ENCODE measurements at places on chromosomes 1 and 21.

DNA sequence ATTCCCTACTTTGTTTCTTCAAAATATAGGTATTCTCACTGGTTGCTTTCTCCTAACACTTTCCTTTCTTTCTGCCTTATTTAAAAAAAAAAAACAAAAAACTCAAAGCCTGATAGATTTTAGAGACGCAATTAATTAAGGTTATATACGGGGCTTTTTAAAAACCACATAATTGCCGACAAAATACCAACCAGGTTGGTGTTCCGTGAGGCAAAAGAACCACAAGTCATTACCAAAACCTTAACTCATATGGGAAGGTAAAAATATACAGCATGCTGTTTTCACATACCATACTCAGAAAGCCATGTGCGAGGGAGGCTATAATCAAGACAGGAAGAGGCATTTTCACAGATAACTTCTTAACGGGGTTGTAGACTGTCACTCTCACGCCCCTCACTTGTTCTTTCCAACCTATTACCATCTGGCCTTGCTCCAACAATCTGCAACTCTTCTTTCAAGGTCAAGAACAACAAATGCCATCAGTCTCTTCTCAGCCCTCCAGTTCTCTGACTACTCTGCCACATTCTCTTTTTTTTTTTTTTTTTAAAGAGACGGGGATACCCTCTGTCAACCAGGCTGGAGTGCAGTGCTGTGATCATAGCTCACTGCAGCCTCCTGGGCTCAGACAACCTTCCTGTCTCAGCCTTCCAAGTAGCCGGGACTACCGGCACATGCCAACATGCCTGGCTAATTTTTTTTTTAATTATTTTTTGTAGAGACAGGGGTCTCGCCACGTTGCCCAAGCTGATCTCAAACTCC, 102.6 kb downstream of the APP start:
- DNase-seq = peak; percentile 30

DNA sequence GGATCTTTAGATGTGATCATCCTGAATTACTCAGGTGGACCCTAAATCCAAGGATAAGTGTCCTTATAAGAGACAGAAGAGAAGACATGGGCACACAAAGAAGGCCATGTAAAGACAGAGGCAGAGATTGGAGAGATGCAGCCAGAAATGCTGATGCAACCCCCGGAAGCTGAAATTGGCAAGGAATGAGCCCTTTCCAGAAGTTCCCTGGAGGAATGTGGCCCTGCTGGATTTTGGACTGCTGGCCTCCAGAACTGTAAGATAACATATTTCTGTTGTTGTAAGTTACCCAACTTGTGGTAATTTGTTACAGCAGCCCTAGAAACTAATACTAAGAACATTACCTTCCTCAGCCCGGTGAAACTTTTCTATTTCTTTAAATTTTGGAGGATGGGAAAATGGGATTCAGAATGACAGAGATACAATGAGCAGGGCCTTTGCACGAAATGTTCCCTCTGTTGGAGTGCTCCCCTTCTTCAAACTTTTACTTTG, 11.2 kb upstream of the PLPP3 start:
- no peak for DNase-seq

DNA sequence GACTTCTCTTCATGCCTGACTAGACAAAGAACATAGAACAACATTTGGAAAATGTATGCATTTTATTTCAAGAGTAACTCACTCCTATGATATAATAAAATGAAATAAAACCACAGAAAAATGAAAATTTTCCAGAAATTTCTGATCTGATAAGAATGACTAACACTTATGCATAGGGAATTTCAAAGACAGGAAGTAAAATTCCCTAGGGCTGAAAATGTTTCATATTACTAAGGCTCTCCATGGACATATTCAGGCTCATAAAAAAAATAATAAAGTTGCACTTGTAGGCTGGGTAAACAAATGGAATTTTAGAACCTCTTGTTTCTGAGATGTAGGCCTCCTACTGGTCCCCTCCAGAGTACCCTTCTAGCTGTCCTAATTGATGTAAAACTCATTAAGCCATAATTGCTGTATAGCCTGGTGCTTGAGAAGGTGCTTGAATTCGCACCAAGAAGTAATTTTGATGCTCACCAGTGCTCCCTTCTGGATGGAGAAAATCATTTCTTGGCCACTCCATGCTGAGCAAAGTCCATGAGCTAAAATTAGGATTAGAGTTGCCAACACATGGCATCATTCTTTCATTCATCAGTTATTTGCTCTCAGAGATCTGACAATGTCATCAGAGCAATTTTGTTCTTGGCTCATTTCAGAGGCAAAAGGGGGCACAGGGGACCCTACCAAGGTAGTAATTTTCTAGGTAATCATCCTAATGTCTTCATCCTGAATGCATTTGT, 641.0 kb upstream of the CAMK1G start:
- DNase-seq = no peak

GRCh38 chr21:26850116-26850643, 5.0 kb upstream of the ADAMTS1 start:
- peak; percentile 50 for DNase-seq

GRCh38 chr1:108850929-108851328, 6.0 kb downstream of the AKNAD1 start:
- no peak for DNase-seq

DNA sequence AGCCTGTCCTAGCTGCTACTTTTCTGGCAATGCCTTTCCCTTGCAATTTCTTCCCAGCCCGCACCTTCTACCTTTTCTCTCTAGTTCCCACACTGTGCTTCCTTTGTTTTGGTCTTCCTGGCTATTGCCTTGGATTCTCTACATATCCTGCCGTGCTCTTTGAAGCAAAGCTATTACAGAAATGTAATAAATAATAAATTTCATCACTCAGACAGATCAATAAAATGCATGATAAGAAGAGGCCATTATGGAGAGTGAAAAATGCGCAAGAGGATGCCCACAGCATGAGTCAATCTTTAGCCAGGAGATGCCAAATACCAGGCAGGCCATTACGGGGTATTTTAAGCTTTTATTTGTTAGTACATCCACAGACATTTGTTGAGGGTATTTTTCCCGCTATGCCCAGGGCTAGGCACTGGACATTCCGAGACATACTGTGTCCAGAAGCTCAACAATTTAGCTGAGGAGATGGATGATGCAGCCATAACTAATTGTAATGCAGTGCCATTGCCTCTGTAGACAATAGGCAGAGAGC, 163.6 kb downstream of the ST6GALNAC3 start:
- no peak for DNase-seq

DNA sequence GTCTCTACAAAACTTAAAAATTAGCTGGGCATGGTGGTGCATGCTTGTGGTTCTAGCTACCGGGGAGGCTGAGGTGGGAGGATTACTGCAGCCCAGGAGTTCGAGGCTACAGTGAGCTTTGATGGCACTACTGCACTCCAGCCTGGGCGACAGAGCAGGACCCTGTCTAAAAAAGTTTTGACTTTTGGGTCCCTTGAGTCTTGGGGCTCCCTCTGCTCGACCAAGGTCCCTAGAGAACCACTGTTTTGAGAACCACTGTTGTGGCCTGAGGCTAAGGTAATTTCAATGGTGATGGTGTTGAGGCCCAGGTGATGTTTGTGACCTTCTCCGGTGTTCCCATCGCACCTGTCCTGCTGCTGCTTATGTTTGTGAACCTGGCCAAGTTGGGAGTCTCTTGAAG, 3.1 kb upstream of the CAMTA1 start:
- DNase-seq = no peak

- peak; percentile 70 for DNase-seq
Measured at GRCh38 chr1:156748670-156749418, 2.6 kb downstream of the HDGF start.

- no peak for DNase-seq
Measured at GRCh38 chr1:62089570-62089969, 105.1 kb upstream of the L1TD1 start.

GRCh38 chr1:9426291-9426711, 113.0 kb upstream of the SLC25A33 start:
- no peak for DNase-seq

DNA sequence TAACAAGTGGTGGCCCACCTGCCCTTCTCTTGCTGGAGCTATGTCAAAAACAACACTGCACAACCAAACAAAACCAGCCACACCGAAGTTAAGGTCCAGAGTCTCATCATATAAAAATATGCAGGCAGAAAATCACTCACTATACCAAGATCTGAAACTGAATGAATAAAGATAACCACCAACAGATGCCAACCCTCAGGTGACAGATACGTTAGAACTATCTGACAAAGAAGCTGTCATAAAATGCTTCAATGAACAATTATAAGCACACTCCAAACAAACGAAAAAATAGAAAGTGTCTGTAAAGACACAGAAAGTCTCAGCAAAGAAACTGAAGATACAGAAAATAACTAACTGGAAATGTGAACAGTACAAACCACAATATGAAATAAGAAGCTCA, 14.0 kb downstream of the ZNF496 start:
- DNase-seq = no peak

GRCh38 chr1:167423684-167424619, 94.4 kb downstream of the CD247 start:
- DNase-seq = no peak

DNA sequence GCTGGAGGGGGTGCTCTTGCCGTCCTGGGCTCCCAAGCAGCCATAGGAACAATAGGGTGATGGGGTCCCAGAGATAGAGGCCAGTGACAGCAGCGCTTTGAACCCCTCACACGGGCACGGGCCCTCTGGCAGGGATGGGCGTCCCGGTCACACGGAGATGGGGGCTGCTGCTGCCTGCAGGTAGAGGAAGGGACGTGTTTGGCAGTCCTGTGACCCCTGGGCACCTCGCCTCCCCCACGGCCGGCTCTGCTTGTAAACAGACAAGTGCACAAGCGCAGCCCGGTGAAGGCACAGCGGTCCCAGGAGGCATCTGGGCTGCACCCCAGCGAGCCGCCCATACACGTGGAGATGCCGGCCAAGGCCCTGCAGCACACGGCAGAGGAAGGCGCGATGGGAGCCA, 36.5 kb upstream of the PDE9A start:
- DNase-seq = no peak

DNA sequence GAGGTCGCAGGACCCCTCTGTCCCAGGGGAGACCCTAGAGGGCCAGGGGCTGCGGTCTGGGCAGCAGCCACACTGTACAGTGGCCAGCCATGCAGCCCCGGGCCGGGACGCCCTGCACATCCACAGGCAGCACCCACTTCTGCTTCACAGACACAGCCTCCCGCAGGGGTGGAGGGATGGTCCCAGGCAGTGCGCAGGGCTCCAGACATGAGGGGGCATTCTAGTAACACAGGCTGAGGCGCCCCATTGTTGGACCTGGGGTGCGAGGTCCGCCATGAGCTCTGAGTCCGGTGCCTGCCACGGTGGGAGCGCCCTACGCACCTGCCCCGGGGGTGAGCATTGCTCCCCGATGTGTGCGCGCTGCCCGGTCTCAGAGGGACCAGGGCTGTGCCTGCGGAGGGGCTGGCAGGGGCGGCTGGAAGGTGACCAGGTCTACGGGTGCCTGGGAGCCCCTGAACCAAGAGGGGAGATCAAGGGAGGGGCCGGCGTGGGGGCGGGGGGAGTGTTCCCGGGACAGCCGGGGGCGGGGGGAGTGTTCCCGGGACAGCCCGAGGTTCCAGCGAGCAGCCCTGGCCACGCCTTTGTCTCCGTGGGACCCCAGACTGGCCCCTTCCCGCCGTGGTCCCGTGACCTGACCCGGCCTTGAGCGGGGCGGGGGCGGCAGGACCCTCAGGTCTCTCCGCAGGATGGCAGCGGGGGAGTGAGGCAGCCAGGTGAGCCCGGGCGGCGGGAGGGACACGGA, 4.5 kb downstream of the MMEL1 start:
- no peak for DNase-seq

DNA sequence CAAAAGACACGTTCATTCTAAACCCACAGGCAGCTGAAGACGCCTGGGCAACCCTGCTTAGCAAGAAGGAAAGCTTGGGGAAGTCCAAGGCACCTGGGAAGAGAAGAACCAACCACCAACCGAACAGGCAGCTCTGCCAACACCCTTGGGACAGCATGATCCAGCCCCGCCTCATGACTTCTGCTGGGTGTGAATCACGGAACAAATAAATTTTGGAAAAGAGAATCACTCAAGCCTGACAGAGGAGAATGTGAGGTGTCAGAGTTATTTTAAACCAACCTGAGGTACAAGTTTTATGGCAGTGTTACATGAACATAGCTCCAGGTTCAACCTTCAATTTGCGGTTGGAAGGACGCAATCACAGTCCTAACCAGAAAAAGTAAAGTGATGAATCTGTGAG, 10.0 kb upstream of the PADI4 start:
- DNase-seq = no peak

DNA sequence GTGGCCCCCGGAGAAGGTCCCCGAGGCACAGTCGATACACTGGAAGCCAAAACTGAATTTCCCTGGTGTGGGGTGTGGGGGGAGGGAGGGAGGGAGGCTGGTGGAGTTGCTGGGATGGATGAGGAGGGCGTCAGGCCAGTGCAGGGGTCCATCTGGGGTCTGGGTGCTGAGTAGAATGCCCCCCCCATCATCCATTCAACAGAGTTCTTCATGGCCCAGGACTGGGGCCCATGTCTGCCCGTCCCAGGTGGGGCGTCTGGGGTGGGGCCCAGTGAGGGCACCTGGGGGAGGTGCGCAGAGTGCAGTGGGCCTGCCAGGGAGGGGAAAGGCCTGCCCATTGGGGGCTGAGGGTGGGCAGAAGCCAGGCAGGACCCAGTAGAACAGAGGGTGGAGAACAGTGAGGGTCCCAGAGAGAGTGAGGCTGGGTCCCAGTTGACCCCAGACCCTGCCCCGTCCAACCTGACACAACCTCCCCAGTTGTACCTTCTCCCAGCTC, 1.9 kb downstream of the TNFRSF18 start:
- DNase-seq = no peak

DNA sequence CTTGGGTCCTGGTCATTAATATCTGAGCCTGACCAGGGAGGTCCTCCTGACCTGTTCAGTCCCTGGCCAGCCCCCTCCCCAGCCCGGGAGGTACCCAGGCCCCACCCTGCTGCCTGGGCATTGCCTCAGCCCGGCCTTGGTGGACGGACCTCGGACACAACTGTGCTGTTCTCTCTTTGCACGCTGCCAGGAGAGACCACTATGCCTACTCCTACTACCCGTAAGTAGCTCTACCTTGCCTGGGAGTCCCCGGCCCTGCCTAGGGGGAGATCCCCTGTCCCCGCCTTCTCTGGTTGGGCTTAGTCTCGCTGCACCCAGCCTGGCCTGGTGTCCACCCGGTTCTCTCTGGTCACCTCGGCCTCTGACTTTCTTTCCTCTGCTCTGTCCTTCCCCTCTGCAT, 53.2 kb downstream of the PTPRU start:
- no peak for DNase-seq

- no peak for DNase-seq
Measured at GRCh38 chr1:218817071-218817470, 356.6 kb upstream of the LYPLAL1 start.

GRCh38 chr1:151773702-151774101, 10.4 kb upstream of the MRPL9 start:
- DNase-seq = peak; percentile 58

- DNase-seq = peak; percentile 16
Measured at GRCh38 chr1:24964811-24965570, 34.9 kb upstream of the RUNX3 start.

Data from iris pigment epithelial cell (primary cell).